Glutamatergic neuron (in vitro differentiated cells): ENCODE measurements at places on chromosomes 3 and 15. TPM values are rescaled to one million over a fixed set of nuclear protein-coding genes. Genes with fewer than 3 reads are reported as not detected.

DNA sequence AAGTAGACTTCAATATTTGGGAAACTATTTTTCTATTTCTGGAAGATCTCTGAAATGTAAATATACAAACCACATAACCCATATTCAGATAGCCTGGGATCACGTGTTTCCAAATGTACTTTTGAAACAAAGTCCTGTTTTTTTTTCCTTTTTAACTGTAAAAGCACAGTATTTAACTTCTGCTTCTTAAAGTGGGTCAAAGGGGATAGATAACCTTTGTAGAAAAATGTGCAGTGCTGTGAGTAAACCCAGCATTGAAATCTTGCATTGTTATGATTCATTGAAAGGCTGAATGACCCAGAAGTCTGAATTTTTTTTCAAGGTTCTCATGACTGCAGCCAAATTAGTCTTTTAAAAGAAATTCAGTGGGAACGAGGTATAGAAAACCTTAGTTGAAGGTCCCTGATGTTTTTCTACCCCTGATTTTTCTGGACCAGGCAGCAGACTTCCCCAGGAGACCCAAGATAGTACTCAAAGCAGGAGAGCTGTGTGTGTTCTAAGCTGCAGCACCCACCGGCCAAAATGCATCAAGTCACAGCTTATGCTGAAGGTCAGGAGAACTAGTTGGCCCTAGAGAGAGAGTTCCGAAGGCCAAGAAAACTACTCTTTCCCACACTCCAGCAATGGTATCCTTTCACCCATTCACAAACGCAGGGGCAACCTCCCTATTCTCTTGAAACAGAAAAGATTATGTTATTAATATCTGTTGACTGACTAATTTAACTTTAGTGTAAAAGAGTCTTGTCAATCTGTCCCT is 43.6 kb upstream of the APH1B start:
- no peak overlapping the region for H3K27ac ChIP-seq
- H3K4me3 ChIP-seq: no peak overlapping the region
- H3K4me1 ChIP-seq: peaks cover 9% of the 10 kb centered on the region
- H3K27me3 ChIP-seq: no peaks in the 10 kb centered on the region
- DNase-seq: no peak

- DNase-seq: no peak
- H3K27ac ChIP-seq: no peak overlapping the region
- H3K27me3 ChIP-seq: peaks cover 9% of the 10 kb centered on the region
- peaks cover 19% of the 10 kb centered on the region for H3K4me1 ChIP-seq
- no peaks in the 10 kb centered on the region for H3K36me3 ChIP-seq
- H3K4me3 ChIP-seq: no peak overlapping the region
These were observed 220.5 kb downstream of the OPA1 start for GRCh38 chr3:193813501-193813830.

GRCh38 chr15:62848632-62849050 is 193.9 kb upstream of the TPM1 start:
- peaks cover 6% of the 10 kb centered on the region for H3K27me3 ChIP-seq
- no peak for DNase-seq
- peaks cover 7% of the 10 kb centered on the region for H3K36me3 ChIP-seq
- no peak overlapping the region for H3K27ac ChIP-seq
- peaks cover 5% of the 10 kb centered on the region for H3K4me1 ChIP-seq

CD80 gene
- total RNA-seq: not detected

CHDH gene
- 0.61 TPM for total RNA-seq

SLITRK3 gene
- total RNA-seq: not detected
